ENCODE measurements at places on chromosomes 13 and 19.

DNA sequence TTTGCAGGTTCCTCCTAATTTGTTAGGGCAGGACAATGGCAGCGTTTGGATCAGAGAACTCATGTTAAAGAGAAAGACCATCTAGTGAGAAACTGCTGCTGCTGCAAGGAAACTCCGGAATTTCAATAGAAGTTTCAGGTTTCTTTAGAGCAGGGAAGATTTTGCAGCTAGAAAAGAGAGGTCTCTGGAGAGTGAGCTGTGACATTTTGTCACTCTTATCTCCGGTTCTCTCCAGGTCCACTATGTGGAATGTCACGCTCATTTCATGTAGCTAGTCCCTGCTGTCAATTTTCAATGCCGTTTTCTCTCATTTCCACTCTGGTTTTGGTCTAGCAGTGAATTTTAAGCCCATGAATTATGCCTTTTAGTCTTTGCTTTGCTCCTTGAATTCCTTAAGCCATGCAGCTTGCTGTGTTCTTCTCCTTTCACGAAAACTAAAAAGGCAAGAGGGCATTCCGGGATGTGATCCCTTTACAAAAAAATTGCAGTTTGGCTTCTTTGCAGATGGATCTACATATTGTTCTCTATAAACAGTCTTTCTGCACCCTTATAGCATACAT is 46.7 kb upstream of the POSTN start:
- no peak for DNase-seq

- DNase-seq, result no peak
Measured at GRCh38 chr13:103471896-103472295, 405.7 kb upstream of the SLC10A2 start.

- no peak for DNase-seq
Measured at GRCh38 chr19:16039545-16039944, 36.8 kb upstream of the TPM4 start.

GRCh38 chr19:5676772-5677105 is 3.6 kb downstream of the MICOS13 start:
- DNase-seq, result no peak

- no peak for DNase-seq
Measured at GRCh38 chr19:7215176-7215575, 79.0 kb downstream of the INSR start.

DNA sequence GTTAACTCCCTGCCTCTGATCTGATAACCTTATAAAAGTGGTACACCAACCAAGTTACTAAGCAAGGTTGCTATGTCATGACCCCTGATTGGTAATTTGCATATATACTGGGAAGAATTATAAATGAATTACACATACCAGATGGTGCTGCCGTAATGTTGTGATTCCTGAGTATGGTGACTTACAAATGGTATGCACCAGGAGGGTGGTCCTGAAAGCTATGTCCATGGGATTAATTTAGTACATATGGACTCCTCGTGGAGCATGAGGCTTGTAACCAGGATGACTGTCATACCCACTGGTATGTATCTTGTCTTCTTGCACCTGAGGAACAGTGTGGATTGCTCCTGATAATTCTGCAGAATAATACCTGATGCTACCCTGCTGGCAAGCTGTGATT is 240.6 kb downstream of the GPC6 start:
- no peak for DNase-seq

GRCh38 chr13:44762911-44763310 is 186.8 kb upstream of the TSC22D1 start:
- DNase-seq, result no peak

- DNase-seq, result no peak
Measured at GRCh38 chr13:91302111-91302510, 45.4 kb upstream of the MIR17HG start.

- no peak for DNase-seq
Measured at GRCh38 chr13:50167224-50167947, 152.1 kb downstream of the KCNRG start.

GRCh38 chr19:7831452-7831851 is 1.4 kb downstream of the EVI5L start:
- peak; percentile 48 for DNase-seq

GRCh38 chr13:50990818-50991506 is 81.4 kb downstream of the RNASEH2B start:
- DNase-seq, result no peak

DNA sequence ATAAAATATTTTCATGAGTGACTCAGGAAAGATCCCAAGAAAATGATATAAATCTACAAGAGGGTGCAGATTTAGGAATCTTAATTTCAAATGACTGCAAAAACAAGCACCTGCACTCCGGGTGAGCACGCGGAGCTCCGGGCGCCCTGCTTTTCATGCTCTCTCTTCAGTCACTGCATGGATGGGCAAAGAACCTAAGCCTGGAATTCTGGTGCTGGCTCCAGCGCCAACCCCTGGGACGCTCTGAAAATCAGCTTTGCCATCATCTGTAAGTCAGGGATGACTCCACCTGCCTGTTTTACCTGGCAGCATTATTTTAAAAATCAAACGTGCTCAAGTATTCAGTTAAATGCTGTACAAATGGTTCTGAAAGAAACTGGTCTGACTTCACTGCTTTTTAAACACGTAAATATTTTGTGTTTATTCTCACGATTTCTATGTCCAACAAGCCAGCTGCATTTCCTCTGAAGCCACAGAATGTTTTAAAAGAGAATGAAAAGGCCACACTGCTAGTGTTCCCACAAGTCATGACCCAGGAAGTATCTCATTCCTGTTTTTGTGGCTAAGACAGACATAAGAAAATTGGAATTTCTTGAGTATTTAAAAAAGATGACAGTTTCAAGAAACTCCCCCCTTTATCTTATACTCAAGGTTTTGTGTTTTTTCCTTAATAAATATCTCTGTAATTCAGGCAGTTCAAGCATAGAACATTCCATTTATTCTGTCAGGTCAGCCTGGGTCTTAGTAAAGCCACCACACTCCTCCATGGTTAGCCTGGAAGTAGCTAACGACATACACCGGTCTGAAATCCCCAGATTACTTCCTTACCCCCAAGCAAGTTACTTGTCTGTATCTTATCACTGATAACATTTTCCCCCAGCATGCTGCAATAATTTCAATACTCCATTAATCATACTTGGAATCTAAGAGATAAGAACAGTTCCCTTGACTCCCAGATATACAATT is 81.1 kb downstream of the COL4A1 start:
- DNase-seq, result no peak

DNA sequence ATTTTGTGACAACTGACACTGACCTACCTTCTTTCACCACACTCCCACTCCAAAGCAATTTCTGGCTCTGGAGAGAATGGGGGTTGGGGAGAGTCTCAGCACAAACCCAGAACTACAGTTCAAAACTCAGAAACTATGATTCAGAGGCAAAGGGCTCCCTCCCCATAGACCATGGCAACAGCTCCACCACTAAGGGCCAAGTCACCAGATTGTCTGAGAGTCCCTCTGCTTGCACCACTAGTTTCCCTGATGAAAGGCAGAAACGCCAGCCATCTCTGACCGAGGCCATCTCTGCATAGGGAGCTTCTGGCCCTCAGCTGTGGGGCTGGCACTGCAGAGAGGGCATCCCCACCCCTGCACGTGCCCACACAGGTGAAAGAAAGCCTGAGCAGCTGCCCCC is 112.4 kb upstream of the VSTM2B start:
- no peak for DNase-seq

- no peak for DNase-seq
Measured at GRCh38 chr13:75785130-75785529, 149.0 kb downstream of the LMO7 start.

DNA sequence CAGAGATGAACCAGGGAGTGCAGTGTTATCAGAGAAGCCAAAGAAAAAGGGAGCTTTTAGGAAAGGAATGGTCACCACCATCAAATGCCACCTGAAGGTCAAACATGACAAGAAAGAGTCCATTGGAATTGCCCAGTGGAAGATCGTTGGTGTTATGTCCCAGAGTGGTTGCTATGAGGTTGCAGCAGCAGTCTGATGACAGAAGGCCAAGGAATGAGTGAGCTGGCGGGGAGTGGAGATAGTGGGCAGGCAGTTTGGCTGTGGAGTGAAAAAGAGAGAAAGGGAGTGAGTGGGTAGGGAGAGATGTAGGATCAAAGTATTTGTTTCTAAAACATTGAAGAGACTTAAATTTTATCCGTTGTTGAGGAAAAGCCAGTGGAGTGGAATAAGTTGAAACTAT is 117.4 kb upstream of the WASF3 start:
- no peak for DNase-seq

DNA sequence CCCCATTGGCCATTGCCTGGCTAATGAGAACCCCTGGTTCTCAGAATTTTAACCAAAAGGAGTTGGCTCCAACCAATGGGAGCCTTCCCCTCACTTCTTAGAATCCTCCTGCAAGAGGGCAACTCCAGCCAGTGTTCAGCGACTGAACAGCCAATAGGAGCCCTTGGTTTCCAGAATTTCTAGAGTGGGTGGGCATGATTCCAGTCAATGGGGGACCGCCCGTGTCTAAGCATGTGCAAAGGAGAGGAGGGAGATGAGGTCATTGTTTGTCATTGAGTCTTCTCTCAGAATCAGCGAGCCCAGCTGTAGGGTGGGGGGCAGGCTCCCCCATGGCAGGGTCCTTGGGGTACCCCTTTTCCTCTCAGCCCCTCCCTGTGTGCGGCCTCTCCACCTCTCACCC is 9.5 kb upstream of the SWSAP1 start:
- DNase-seq, result no peak

DNA sequence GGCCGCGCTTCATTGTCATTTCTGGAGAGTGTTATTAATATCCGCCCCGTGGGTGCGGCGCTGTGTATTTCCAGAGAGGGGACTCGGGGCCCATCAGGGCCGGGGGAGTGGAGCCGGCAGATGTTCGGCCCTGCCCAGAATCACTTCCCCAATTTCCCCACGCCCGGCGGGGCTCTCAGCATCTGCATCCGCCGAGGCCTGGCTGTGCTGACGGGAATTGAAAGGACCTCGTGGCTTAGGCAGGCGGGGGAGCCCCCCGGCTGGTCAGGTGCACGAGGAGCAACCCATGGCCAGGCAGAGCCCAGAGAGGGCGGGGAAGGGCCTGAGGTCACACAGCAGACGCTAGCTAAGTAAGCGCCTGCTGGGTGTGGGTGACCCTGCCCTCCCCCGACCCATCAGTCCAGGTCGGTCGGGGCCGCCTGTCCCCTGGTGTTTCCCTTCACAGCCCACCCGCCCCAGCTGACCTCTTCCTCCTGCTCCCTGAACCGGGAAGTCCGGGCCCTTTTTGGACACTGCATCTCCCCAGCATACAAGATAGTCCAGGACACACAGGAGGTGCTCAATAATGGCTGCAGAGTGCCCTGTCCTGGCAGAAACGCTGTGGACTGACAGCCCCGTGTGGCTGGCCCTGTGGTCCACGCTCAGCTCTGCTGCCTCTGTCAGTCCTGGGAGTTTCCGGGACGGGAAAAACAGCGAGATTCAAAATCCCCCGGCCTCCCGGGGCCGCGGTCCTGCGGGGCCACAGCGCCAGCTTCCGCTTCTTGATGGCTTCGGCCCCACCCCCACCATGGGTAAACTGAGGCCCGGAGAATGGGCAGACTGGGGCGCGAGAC is 22.1 kb downstream of the ARID3A start:
- DNase-seq, result no peak

DNA sequence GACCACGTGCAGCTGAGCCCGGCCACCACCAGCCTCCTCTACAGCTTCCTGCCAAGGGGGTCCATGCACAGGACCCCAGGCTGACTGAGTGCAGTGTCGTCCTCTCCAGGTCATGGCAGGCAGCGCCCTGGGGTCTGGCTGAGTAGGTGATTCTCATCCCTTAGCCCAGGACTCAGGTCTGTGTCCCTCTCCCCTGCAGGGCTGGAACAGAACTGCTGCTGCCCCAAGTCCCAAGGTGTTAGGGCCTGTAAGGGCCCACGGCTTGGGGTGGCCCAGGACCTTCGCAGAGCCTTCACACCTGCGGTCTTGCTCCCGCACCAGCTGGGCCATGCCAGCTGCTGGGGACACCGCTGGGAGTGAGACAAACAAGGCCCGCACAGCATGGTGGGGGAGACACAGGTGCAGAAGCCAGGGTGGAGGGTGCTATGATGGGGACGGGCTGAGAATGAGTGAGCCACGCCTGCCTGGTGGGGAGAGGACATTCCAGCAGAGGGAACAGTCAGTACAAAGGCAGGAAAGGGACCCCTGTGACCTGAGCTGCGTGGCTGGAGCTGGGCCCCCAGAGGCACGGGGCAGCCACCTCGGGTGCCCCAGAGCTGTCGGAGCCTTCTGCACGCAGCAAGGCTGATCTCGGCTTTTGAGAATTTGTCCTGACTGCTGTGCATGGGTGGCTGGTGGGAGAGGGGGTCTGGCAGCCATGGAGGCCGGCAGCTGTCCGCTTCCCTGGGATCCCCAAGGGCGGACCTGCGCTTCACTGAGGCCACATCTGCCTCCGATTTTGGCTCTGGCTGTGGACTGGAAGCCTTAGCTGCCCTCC is 11.9 kb downstream of the PLEKHF1 start:
- DNase-seq, result no peak

GRCh38 chr19:10368101-10368803 is 12.1 kb downstream of the TYK2 start:
- no peak for DNase-seq

Measured in RWPE1 (cell line).